ENCODE measurements at places on chromosomes 1 and 21.

DNA sequence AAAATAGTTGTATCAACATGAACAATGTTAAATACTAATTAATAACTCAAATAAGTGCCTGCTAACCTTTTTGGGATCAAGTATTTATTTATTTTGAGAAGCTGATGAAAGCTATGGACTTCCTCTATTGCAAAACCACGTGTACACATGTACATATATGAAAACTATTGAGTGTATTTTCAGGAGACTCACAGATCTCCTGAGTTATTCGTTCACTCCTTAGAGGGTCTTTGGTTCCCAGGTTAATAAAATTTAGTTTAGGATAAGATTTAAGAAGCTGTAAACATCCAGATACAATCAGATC is 130.5 kb downstream of the DISC1 start:
- DNase-seq: no peak

DNA sequence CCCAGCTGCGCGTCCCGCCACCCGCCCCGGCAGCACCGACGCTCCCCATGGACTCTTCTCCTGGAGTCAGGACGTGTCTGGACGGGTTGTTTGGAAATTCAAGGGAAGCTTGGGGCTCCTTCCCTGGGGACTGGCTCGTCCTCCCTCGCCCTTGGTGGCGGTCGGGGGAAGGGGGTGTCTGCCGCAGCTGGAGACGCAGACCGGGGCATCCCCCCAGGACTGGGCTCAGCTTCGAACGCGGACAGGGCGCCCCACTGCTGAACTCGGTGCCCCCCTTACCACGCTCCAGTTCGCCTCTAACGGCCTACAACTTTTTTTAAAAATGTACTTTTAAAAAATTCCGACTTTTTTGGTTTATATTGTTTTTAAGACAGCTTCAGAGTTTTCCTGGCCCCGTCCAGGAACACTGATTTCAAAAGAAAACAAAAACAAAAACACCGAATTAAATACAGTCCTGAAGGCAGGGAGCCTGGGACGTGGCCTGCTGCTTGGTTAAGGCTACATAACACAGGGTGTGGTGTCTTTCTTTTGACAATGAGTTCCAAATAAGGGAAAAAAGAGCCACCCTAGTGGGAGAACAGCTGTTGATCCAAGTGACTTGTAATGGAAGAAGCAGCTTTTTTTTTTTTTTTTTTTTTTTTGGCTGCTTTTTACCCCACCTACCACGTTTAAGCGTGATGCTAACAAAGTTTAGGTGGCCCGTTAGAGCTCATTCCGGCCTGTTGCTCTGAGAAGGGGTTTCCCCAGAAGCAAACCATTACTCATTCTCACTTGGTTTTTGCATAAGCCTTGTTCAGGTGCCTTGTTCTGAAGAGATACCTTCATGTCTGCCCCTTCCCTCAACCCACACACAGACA is 862 bp upstream of the DIPK1A start:
- peak; percentile 54 for DNase-seq

GRCh38 chr1:87683196-87683956 is 354.7 kb downstream of the LMO4 start:
- no peak for DNase-seq

GRCh38 chr1:10908266-10908665 is 104.2 kb upstream of the TARDBP start:
- DNase-seq: no peak

DNA sequence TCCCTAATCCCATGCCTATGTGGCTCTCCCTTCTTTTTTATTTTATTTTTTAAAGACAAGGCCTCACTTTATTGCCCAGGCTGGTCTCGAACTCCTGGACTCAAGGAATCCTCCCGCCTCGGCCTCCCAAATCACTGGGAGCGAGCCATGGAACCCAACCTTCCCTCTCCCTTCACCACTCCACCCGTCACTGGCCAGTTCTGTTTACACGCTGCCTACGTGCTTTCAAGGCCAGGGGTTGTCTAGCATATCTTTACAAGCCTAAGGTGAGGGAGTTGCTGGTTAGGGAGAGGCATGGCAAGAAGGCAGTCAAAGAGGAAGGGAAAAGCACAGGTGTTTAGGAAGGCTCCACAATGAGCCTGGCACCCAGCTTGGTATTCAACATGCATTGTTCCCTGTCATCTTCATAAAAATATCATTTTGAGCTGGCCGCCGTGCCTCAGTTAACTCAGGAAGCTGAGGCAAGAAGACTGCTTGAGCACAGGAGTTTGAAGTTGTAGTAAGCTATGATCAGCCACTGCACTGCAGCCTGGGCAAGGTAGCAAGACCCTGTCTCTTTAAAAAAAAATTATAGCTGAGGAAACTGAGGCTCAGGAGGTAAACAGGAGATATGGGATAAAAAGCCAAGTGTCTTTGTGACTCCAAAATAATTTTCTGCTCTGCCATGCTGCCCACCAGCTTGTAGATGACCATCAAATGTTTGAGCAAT is 1.1 kb downstream of the RHBDL2 start:
- no peak for DNase-seq

DNA sequence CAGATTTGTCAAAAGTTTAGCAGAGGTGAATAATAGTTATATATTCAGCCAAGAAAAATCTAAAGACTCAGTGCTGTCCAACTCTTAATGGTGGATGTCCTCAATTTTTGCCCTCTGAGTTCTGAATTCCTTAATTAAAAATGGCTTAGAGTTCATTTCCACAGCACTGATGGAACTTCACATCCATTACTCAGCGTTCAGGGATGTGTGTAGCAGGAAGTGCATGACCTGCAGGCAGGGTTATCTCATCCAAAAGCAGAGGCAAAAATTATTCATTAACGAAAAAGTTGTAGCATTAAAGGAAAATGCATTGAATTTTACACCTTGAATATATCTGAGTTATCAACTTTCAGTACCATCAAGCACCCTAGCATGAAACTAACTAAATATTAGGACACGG is 96.7 kb downstream of the ZP4 start:
- DNase-seq: no peak

DNA sequence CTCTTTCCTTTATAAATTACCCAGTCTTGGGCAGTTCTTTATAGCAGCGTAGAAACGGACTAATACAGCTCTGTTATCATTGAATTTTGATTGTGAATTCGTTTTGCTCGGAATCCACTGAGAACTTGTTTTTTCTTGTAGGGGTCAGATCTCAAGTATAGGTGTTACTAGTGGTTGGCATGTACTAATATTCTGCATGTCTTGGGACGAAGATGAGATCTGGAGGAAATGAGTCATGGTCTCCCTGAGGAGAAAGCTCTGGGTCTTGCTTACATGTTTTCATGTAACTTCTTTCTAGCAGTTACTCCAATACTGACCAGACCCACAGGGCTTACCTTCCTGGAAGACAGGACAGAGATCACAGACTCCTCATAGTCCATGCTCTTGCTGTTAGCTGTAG is 30.3 kb downstream of the ZSCAN20 start:
- no peak for DNase-seq

GRCh38 chr1:157517016-157517415 is 35.3 kb downstream of the FCRL5 start:
- no peak for DNase-seq

GRCh38 chr1:227768125-227768439 is 32.8 kb downstream of the SNAP47 start:
- no peak for DNase-seq

DNA sequence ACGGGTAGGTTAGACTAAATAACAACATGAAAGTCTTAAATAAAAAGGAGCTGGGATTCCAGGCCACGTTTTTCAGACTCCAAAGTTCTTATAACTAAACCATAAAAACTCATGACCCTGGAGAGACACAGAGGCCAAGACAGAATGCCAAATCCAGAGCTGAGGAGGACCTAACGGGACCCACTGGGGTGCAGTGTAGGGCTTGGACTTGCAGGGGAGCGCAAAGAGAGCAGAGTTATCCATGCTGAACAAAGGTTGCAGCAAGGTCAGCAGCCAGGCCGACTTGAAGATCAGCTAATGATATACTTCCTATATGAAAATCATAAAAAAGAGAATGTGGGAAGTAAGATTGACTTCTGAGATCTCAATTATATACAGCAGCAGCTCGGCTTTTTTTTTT is 237.1 kb downstream of the TM2D1 start:
- DNase-seq: no peak

- DNase-seq: peak; percentile 98
These were observed 28.2 kb upstream of the FMO1 start for GRCh38 chr1:171220081-171220420.

DNA sequence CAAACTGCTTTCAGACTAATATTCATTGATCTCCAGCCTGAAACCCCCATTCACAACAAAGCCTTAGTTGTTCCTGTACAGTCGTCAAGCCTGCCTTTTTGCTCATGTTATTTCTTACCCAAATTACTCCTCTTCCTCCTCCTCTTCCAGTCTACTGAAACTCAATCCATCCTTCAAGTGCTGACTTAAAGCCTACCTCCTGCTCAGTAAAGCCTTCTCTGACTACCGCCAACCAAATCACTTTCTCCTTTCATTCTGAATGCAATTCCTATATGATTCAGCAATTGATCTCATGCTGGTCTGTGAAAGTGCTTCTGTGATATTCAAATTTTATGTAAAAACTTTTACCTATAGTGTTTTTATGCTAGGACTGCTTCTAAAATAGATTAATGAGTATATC is 18.6 kb downstream of the TAF5L start:
- no peak for DNase-seq

DNA sequence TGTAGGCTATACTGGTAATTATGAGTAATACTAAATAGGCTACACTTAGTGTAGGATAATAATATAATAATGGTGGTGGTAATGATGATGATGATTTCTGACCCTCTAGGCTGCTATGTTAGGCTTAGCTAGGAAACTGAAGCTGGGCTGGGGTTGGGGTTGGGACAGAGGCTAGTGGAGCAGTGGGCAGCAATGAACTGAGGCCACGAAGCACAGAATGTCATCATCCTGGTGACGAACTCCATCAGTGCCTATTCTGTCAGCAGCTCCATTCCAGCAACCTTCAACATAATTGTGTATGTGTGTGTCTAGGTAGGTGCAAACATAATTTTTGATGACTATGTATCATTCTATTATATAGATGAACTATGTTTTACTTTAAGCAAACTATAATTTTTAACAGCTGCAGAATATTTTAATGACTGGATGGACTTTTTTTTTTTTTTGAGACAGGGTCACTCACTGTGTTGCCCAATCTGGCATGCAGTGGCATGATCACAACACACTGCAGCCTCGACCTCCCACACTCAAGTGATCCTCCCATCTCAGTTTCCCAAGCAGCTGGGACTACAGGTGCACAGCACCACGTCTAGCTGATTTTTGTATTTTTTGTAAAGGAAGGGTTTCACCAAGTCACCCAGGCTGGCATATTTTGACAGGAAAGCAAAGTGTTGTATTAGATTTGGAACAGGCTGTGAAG is 12.9 kb upstream of the CLIC4 start:
- DNase-seq: no peak

DNA sequence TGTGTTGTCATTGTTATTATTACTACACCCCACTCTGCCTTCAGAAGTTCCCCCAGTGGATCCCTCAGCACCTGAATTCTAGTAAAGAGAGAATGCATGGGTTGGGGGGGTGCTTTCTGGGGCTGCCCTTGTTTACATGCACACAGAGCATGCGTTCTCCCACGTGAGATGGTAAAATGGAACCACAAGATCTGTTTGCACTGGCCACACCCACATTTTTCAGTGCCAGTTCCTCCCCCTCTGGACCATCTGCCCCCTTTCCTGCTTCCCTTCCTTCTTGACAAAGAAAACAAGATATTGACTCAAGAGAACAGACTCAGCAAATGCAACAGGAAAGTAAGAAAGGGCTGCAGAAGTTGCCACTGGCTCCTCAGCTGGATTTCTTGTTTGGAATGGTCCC is 8.9 kb downstream of the SLC6A17 start:
- DNase-seq: no peak

DNA sequence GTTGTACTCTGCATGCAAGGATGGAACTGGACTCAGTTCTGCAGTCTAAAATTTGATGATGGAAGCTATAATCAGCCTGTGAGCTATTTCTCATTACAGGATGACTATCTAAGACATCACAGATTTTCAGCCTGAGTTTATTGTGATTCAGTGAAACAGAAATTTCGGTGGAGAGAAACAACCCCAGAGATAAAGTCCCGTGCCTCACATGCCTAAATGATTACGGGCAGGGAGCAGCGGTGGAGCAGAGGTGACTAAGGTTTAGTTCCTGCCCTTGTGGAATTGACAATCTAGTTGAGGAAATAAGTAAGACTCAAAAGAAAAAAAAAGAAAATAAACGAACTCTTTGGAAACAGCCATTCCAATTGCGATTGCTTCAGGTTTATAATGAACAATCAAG is 96.9 kb downstream of the GRIK3 start:
- DNase-seq: no peak

- no peak for DNase-seq
These were observed 14.6 kb upstream of the TENT5C start for GRCh38 chr1:117591252-117591651.

DNA sequence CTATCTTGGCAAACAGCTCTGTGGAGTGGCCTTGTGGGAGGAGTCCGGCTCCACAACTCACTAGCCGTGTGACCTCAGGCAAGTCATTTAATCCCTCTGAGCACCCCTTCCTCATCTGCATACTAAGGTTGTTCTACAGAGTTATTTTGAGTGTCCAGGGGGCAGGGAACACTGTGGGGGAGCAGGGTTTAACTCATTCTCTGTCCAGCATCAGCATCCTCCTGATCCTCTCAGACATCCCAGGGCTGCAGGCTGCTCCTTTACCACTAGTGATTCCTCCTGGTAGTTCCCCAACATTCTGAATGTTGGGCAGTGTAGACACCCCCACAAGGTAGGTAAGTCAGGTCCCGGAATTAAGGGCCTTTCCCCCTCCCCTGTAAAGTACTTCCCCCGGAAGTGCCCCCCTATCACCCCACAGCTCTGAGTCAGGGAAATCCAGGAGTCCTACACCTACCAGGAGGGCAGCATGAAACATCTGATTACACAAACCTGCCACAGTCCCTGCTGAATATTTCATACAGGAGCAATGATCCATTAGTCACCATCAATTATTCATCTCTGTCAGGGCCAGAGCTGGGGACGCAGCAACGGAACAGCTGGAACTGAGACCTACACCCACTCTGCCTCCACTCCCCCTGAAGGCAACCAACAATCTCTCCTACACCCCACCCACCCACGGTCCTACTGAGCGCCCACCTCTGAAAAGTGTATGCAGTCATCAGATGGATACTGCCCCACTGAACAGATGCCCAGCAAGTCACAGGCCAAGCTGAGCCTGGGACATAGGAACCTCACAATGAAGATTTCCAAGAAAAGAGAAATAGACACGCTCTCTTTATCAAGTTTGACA is 20.5 kb downstream of the SYT2 start:
- no peak for DNase-seq

Measured in NT2/D1 (cell line).